ENCODE measurements at places on chromosomes 3 and 15.

DNA sequence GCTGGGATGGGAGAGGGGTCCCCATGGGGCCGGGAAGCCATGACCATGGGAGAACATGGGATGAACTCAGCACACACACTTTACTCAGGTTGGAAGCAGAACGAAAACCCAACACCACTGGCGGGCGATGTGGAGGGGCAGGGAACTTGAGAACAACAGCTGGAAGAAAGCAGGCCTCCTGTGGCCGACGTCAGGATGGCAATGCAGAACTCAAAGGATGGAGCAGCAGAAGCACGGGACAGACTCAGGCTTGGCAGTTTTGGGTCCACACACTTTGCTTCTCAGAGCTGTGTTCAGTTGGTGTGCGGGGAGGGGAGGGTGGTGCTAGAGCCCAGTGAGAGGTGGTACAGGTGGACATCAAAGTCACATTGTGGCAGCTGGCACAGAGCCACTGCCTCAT lies 80.7 kb downstream of the SEC22A start:
- DNase-seq: no peak

DNA sequence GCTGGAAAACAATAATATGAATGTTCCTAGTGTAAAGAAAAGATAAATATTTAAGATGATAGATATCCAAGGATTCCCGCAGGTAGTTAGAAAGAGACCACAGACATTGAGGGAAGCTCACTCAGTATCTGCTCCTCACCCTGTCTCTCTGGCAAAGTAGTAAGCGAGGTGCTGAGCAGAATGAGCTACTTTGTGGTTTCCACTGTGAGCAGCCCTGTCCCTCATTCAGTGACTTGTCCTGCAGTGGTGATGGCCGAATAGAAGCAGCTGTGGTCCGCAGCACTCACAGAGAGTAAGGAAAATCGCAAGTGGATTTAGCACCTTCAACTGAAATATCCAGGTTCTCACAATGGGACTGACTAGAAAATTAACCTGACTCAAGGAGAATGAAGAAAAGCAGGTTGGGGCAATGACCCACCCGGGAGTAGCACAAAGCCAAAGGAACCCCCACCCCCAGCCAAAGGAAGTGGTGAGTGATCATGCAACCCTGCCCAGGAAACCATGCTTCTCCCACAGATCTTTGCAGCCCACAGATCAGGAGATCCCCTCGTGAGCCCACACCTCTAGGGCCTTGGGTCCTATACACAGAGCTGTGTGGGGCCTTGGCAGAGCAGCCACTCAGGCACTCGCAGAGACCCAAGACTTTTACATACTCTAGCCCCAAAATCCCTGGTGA lies 21.8 kb upstream of the SLC25A38 start:
- DNase-seq: no peak

DNA sequence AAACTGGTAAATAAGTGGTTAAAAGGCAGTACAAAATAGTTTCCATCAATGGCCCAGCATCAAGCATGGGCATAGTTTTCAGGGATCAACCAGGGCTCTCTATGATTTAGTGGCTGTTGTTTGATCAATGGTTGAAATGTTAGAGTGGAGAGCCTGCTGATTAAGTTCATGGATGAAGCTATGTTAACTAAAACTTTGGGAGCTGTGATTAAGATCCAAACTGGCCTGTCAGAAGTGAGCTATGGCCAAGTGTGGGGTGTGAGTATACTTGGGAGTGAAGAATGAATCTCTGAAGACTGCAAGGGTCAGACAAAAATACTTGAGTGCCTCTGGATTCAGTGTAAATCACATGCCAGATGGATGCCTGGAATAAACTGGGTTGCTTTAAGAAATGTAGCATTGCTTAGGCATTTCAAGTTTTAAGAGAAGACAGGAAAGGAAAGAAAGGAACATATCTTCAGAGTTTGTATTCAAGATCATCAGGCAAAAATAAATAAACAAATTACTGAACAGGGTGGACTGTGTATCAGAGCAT lies 422.2 kb upstream of the ADAMTS9 start:
- no peak for DNase-seq

DNA sequence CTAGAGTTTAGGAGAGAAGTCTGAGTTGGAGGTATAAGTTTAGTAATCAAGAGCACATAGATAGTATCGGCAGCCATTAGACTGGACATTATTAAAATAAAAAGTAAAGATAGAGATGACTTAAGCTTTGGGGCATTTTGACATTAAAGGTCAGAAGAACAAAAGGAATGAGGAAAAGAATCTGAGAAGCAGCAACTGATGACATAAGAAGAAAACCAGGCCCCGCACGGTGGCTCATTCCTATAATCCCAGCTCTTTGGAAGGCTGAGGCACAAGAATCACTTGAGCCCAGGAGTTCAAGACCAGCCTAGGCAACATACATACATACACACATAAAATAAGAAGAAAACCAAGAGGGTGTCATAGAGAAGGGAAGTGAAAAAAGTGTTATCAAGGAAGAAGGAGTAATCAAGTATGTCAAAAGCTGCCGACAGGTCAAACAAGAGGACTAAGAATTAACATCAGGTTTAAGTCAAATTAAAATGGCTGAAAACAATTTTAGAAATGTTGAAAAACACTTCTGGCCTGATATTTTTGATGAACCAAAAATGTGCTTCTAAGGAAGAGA lies 38.9 kb downstream of the ACAP2 start:
- DNase-seq: no peak

DNA sequence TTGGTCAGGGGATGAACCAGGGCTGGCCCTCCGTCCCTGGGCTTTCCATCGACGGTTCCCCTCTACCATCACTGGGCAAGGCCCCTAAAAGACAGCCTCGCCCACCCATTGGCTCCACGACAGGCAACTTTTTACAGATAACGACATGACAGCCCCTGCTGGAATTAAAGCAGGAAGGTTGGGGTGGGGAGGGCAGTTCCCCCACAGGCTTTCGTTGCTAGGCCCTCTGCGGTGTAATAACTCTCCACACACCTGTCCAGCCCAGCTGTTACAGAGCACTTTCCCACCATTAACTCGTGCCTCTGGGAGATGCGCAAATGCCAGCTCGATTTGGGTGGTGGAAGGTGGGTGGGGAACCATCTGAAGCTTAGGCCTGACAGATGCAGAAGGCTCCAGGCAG lies 264.2 kb upstream of the TLE3 start:
- DNase-seq: peak; percentile 22
